ENCODE measurements at places on chromosomes 2 and 18.

DNA sequence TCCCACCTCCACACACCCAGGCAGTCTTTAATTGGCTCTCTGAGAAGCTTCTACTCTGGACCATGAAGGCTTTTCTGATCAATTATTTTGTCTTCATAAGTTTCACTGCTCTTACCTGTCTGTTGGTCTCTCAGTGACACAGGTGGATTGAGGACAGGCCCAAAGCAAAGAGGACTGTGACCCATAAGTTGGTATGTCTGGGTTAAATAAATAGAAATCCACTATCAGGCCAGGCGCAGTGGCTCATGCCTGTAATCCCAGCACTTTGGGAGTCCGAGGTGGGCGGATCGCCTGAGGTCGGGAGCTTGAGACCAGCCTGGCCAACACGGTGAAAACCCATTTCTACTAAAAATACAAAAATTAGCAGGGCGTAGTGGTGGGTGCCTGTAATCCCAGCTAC is 2.7 kb upstream of the SLC16A14 start:
- DNase-seq: no peak

- no peak for DNase-seq
Observed at GRCh38 chr2:181310967-181311366, 146.2 kb upstream of the ITGA4 start.

GRCh38 chr2:163213661-163214081 is 375.1 kb upstream of the KCNH7 start:
- no peak for DNase-seq

DNA sequence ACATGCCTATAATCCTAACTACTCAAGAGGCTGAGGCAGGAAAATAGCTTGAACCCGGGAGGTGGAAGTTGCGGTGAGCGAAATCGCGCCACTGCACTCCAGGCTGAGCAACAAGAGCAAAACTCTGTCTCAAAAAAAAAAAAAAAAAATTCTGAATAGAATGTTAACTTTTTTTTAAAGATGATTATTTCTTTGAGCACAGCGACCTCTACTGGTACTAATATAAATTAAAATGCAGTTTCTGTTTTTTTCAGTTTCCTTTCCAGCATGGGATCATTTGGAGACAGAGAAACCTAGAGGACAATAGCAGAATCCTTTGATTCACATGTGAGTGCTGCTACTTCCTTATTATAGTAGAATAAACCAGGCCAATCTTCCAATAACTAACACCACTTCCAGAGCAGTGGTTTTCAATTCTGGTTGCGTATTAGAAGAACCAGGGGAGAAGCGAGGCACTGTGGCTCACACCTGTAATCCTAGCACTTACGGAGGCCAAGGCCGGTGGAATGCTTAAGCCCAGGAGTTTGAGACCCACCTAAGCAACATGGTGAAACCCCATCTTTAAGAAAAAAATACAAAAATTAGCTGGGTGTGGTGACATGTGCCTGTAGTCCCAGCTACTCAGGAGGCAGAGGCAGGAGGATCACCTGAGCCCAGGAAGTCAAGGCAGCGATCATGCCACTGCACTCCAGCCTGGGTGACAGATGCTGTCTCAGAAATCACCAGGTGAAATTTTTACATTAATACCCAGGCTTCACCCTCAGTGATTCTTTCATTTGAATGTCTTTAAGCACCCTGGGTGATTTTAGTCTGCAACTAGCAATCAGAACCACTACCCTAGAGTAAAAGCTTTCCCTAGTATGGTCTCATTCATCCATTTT is 10.1 kb downstream of the SRSF7 start:
- DNase-seq: no peak

DNA sequence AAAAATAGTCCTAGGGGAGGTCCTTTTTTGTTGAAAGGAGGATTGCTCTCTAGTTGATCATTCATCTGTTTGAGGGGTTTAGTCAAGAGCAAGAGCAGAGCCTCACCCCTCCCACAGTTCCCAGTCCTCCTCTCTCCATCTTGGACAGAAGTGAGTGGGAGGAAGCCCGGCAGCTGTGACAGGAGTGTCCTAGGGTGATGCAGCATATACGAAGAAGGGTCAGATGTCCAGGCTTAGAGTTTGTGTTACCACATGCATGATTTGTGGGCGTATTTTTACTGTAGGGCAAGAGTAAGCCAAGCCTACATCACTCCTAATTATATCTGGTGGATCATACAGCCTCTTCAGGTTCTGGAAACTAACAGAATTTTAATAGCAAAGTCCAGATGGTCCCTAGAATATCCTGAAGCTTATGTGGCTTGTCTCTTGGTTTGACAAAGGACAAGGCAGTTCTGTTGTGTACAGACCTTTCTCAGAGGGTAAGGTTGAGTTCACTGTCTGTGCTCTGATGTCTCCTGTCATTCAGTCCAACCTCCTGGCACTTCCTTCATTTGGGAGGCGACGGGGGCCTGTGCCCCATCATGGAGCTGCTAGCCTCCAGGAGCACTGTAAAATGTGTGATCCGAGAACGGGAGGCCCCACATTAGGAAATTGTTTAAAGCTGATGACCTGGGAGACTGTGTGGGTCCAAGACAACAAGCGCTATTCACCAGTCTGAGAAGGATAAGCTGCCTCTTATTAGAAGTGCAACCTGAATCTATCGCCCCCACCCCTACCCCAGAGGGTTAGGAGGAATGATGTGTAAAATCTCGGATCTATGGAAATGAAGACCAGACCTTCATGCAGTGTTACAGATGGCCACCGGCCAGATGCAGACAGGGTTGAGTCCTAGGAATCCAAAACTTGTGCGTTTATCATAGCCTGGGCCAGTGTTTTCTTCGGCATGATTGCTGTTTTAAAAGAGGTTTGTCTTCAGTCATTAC is 6.9 kb downstream of the CEP68 start:
- no peak for DNase-seq

DNA sequence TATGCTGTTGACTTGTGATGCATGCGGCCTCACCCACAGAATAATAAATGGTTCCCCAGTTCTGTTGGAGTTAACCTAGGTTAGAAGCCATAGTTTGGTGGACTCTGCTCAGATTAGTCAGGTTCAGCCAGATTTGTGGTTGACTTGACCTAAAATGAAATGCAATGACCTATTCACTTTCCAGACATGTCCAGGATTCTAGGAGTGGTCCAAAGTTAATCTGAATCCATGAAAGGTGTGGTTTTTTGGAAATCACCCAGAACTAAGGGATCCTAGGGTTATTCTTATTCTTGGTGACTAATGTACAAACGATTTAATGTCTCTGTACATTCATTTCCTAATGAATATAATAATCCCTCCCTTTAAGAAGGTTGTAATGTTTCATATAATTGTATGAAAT is 88.9 kb upstream of the RBBP8 start:
- no peak for DNase-seq

- no peak for DNase-seq
Observed at GRCh38 chr2:100964681-100965169, 37.4 kb upstream of the RPL31 start.

GRCh38 chr2:157747695-157748370 is 119.2 kb upstream of the ACVR1C start:
- DNase-seq: peak; percentile 41

DNA sequence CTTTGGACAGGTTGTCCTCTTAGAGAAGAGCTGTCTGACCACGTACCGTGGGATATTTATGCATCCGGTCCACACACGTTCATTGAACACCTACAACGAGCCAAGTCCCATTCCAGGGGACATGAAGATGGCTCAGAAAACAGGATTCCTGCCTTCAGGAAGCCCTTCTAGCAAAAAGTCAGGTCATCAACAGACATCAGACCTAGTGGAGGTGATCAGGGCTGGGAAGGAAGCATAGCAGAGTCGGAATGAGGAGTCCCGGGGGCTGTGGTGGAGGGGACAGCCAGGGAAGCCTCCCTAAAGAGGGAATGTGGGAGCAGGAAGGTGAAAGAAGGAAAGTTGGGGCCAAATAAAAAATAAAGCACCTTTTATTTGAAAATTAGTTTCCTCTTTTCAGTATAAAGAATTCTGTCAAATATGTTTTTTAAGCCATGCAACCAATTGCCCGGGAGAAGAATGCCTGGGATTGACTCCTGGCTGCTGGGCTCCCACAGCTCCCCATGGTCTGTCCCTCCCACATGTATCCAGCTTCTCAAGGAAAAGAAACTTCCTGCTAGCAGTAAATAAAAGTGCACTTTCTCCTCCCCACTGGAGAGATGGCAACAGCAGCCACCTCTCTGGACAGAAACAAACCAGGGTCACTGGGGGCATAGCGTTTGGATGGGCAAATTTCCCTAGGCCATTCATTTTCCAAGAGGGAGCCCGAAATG is 144.8 kb downstream of the SMAD7 start:
- DNase-seq: no peak

DNA sequence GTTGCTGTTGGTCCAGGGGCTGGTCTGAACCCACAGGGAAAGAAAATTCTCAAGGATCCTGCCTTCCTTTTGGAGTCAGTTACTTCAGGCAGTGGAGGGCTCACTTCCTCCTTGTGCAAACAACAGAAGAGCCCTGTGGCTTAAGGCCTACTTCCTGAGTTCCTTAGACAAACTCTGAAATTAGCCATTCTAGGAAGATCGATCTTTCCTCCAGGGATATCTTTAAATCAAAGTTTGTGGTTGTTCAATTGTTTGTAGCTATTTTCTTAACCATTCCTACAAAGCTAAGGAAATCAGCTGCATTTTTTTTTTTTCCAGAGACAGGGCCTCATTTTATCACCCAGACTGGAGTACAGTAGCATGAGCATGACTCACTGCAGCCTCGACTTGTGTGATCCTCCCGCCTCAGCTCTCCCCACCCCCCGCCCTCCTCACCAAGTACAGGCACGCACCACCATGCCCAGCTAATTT is 156.0 kb downstream of the TANC1 start:
- no peak for DNase-seq

DNA sequence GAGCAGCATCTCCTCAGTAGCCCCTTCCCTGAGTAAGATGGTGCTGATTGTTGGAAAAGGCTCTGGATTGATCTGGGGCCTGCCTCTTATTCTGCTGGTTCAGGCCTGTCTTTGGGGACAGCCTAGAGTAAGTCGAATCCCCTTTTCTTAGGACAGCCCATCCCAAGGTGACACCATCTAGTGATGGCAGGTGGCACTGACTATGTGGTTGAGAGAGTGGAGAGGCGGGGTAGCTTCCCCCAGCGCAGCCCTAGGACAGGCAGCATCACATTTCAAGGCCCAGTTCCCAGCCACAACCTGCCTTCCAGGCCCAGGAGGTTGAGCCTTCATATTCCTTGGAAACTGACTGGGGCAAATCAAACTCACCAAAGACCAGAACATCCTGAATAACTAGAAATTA is 69.1 kb upstream of the B3GNT7 start:
- no peak for DNase-seq

GRCh38 chr2:33219114-33219513 is 257.3 kb upstream of the RASGRP3 start:
- DNase-seq: no peak

- no peak for DNase-seq
Observed at GRCh38 chr2:138637686-138638085, 136.1 kb downstream of the SPOPL start.

GRCh38 chr2:187862715-187863114 is 308.5 kb upstream of the TFPI start:
- no peak for DNase-seq

GRCh38 chr2:127308586-127309138 is 14.7 kb upstream of the ERCC3 start:
- DNase-seq: no peak

DNA sequence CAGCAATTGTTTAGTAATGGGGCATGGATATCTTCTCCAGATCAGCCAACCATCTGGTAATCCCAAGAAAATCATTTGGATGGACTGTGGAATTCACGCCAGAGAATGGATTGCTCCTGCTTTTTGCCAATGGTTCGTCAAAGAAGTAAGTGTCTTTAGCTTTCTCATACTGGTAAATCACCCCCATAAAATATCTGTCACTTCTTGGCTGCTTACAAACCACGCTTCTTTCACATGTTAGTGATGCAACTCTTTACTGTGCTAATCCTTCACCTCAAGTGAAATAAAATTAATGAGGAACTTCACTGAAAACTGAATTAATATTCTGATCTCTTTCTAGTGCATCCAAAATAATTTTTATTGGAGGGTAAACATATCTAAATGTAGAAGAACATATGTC is 18.9 kb downstream of the CPO start:
- DNase-seq: no peak

Measured in left ventricle myocardium superior (tissue), 1 donor.